Kidney (tissue), 22 donors: ENCODE measurements at places on chromosomes 12 and 14. TPM values are rescaled to one million over a fixed set of nuclear protein-coding genes. Genes with fewer than 3 reads are reported as not detected.
A peak's percentile ranks its signal among the peaks of the same experiment; 100 is the strongest.

Gene PLEKHG3
- 51.9 TPM for polyA plus RNA-seq

Gene AKAP3
- 2.3 TPM for polyA plus RNA-seq

DNA sequence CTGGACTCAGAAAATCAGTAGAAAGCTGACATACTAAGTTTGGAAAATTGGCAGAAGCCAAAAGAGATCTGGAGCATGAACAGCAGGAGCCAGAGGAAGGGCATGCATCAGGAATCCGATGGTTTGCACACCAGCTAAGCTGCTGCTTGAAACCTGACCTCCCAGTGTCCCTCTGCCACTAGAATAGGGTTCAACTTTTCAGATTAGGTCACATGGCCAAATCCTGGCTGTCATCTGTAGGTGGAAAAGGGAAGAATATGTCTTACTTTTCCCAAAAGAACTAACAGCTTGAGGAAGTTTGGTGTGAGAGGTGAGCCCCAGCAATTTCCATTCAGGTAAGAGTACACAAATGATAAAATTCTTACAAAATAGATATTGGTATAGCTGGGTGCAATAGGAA is 732.6 kb downstream of the RERGL start:
- H3K27me3 ChIP-seq: no peaks in the 10 kb centered on the region
- no peak for DNase-seq
- H3K4me3 ChIP-seq: no peak overlapping the region

Gene GLIPR1L1
- not detected for polyA plus RNA-seq

Gene AGAP2
- polyA plus RNA-seq: 0.13 TPM

DNA sequence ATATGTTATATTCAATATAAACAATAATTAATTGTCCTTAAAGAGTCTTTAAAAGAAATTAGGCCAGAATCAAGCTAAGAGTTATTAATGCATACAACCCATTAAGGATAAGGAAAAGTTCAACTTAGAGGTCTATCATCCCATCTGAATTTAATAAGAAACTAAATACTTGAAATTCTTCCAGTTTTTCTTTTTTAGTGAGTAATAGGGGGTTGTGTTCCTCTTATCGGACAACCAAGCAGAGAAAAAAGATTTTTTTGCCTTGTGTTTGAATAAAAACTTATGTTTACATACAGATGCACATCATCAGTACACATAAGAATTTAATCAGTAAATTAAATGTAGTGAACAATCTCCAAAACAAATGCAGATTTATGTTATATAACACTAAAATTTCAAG is 32.5 kb downstream of the PAWR start:
- H3K27ac ChIP-seq: no peak overlapping the region
- no peaks in the 10 kb centered on the region for H3K27me3 ChIP-seq
- H3K4me1 ChIP-seq: no peaks in the 10 kb centered on the region
- H3K36me3 ChIP-seq: no peaks in the 10 kb centered on the region
- no peak for DNase-seq

GRCh38 chr12:29033519-29033918 is 115.6 kb upstream of the FAR2 start:
- no peak for DNase-seq
- H3K27me3 ChIP-seq: no peaks in the 10 kb centered on the region
- no peaks in the 10 kb centered on the region for H3K4me1 ChIP-seq
- H3K36me3 ChIP-seq: no peaks in the 10 kb centered on the region

- H3K27me3 ChIP-seq: no peaks in the 10 kb centered on the region
- peaks cover 8% of the 10 kb centered on the region for H3K4me1 ChIP-seq
- no peak overlapping the region for H3K27ac ChIP-seq
- DNase-seq: no peak
Measured at GRCh38 chr12:55700255-55701018, 7.3 kb downstream of the ITGA7 start.

Gene BCL2L2
- 35.6 TPM for polyA plus RNA-seq

Gene MAP4K5
- polyA plus RNA-seq: 9.4 TPM

Gene MUCL1
- polyA plus RNA-seq: not detected

DNA sequence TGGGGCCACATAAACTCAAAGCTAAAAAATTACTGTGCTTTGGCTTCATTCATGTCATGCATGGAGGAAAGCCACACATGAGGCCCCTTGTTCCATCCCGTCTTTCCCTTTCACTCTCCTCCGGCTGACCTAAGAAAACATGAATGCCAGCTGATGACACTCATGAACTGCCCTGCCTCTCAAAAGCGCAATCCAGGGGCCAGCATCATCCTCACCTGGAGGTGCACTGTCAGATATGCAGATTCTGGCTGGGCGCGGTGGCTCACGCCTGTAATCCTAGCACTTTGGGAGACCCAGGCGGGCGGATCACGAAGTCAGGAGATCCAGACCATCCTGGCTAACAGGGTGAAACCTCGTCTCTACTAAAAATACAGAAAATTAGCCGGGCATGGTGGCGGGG is 116.1 kb upstream of the FOXN3 start:
- DNase-seq: no peak
- no peaks in the 10 kb centered on the region for H3K36me3 ChIP-seq
- no peak overlapping the region for H3K4me3 ChIP-seq
- no peaks in the 10 kb centered on the region for H3K4me1 ChIP-seq

Gene WNT5B
- 3.4 TPM for polyA plus RNA-seq

Gene PLA2G1B
- polyA plus RNA-seq: not detected

Gene PELI2
- 5.2 TPM for polyA plus RNA-seq

Gene NDRG2
- 209 TPM for polyA plus RNA-seq

- H3K27ac ChIP-seq: no peak overlapping the region
- H3K27me3 ChIP-seq: no peaks in the 10 kb centered on the region
- H3K4me1 ChIP-seq: peaks cover 5% of the 10 kb centered on the region
- peak overlapping the region; percentile 85 for H3K4me3 ChIP-seq
Measured at GRCh38 chr14:51860825-51861499, 550 bp downstream of the GNG2 start.

Gene RIMBP2
- polyA plus RNA-seq: 2.8 TPM

DNA sequence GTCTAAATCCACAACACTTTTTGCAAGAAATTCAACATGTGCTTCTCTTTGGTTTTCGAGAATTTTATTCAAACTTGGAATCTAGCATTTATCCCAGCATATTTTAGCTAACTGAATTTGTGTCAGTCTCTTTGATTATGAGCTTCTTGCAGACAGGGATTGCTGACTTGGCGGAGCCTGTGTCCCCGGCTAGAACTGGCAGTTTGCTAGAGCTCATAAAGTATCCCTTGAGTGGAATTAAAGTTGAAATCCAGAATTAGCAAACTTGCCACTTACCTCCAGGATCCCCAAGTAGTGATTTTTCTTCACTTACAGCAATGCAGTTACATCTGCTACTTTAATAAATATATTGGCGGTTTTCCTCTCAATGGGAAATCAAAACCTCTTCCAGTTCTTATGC is 306.9 kb downstream of the AACS start:
- no peak for DNase-seq
- no peaks in the 10 kb centered on the region for H3K27me3 ChIP-seq
- H3K36me3 ChIP-seq: no peaks in the 10 kb centered on the region
- no peak overlapping the region for H3K27ac ChIP-seq

DNA sequence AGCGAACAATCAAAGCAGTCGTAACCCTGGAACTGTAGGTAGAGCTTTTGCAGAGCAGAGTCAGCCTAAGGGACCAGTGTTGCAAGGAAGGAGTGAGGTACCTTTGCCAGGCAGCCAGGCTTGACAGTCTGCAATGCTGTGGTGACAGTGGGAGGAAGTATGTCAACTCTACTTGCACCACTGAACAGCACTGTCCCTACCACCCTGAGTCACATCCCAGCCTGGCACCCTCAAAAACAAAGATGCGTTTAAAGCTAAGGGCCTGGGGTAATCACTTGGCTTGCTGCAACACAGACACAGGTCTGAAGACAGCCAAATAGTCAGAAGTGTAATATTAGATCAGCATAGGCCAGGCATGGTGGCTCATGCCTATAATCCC is 141.9 kb downstream of the DPF3 start:
- H3K27ac ChIP-seq: no peak overlapping the region
- no peak overlapping the region for H3K4me3 ChIP-seq
- H3K36me3 ChIP-seq: no peaks in the 10 kb centered on the region
- H3K27me3 ChIP-seq: no peaks in the 10 kb centered on the region
- H3K4me1 ChIP-seq: no peaks in the 10 kb centered on the region

DNA sequence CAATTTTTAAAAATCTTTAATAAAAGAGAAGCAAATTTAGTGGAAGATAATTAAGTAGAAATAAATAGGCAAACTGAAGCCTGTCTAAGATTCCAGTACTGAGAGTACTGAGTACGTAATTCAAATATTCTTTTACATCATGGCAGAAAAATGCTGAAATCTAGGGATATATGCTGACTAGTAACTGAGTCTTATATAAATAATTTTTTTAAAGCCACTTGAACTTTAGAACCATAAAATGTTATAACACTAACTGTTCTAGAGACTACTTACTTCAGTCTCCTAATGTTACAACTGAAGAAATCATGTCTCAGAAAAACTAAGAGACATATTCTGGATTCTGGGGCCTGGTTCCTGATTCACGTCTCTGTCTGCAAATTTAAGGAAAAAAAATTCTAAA is 230.6 kb upstream of the PLEKHG7 start:
- no peaks in the 10 kb centered on the region for H3K27me3 ChIP-seq
- no peak overlapping the region for H3K27ac ChIP-seq
- H3K4me1 ChIP-seq: no peaks in the 10 kb centered on the region
- DNase-seq: no peak

DNA sequence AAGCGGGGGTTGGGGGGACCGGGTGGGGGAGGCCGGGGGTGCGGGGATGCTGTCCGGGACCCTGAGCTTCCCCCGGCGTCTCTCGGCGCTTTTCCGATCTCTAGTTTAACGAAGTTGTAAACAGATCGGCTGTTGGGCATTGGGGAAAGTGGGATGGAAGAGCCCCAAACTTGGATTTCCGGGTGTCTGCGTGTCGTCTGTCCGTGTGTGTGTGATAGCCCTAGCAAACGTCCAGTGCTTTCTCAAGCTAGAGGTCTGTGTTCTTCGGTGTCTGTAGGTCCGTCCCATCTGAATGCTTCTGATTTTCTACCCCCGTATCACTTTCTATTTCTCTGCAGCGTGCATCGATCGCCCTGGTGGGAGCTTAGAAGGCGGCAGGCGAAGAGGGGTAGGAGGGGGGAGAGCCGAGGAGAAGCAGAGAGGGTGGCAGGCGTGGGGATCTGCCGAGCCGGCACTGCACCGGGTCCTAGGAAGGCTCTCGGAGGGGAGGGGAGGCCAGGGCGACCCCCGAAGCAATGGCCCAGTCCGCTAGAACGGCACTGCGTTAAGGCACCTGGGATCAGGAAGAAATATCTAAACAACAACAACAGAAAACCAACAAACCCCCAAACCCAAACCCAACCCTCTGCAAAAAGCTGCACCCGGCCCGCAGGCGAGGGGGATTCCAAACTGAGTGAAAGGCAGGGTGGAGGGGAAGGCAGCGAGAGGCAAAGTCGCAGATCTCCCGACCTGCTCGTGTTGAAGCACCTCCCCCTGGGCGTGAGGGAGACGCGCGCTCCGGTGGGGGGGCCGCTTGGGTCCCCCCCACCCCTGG is 1.0 kb downstream of the KCNA1 start:
- no peak overlapping the region for H3K27ac ChIP-seq
- peaks cover 4% of the 10 kb centered on the region for H3K4me1 ChIP-seq
- H3K4me3 ChIP-seq: peak overlapping the region; percentile 69
- DNase-seq: peak; percentile 34
- H3K36me3 ChIP-seq: no peaks in the 10 kb centered on the region
- peaks cover 37% of the 10 kb centered on the region for H3K27me3 ChIP-seq

DNA sequence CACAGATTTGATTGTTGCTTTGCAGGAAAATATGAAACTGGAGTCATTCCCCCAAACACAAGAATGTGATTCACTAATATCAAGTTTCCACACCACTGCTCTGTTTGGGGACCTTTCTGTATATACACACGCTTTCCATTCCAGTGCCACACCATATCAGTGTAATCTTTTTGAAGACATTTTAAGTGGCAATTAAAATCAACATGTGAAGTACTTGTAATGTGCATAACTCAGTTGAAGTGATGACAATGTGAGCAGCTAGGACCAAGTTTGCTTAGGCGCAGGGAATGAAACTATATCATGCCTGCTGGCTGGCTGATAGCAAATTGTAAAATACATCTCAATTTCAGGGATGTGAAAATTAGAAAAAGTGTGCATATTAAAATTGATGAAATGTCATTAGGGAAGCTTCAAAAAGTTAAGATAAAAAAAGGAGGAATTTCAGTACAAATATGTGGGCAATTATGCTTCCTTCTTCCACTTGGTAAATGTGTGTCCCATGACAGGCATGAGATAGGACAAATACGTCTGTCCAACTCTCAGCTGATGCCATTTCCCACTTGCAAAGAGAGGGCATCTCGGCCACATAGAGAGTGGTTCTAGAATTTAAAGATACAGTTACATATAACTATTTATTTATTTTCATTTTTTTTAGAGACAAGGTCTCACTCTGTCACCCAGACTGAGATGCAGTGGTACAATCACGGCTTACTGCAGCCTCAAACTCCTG is 43.7 kb downstream of the HSPB8 start:
- no peaks in the 10 kb centered on the region for H3K27me3 ChIP-seq
- no peaks in the 10 kb centered on the region for H3K4me1 ChIP-seq
- DNase-seq: no peak
- H3K4me3 ChIP-seq: no peak overlapping the region
- H3K27ac ChIP-seq: no peak overlapping the region

GRCh38 chr14:46464341-46464740 is 187.2 kb downstream of the RPL10L start:
- H3K27me3 ChIP-seq: no peaks in the 10 kb centered on the region
- DNase-seq: no peak
- no peak overlapping the region for H3K27ac ChIP-seq
- no peaks in the 10 kb centered on the region for H3K4me1 ChIP-seq

Gene KRT74
- polyA plus RNA-seq: not detected

GRCh38 chr12:50618864-50619609 is 114.3 kb downstream of the DIP2B start:
- no peaks in the 10 kb centered on the region for H3K27me3 ChIP-seq
- H3K27ac ChIP-seq: no peak overlapping the region
- no peaks in the 10 kb centered on the region for H3K36me3 ChIP-seq
- no peak overlapping the region for H3K4me3 ChIP-seq

- H3K27me3 ChIP-seq: no peaks in the 10 kb centered on the region
- peaks cover 7% of the 10 kb centered on the region for H3K4me1 ChIP-seq
- H3K27ac ChIP-seq: no peak overlapping the region
- no peaks in the 10 kb centered on the region for H3K36me3 ChIP-seq
- no peak overlapping the region for H3K4me3 ChIP-seq
Measured at GRCh38 chr12:32312049-32312670, 87.2 kb upstream of the FGD4 start.

Gene GLT8D2
- 7.0 TPM for polyA plus RNA-seq

GRCh38 chr12:31727192-31727591 is 1.6 kb downstream of the AMN1 start:
- H3K4me1 ChIP-seq: peaks cover 5% of the 10 kb centered on the region
- H3K27ac ChIP-seq: no peak overlapping the region
- H3K36me3 ChIP-seq: no peaks in the 10 kb centered on the region
- H3K27me3 ChIP-seq: no peaks in the 10 kb centered on the region

Gene ABCD2
- 0.17 TPM for polyA plus RNA-seq
